ENCODE measurements at places on chromosomes 12 and 14.

DNA sequence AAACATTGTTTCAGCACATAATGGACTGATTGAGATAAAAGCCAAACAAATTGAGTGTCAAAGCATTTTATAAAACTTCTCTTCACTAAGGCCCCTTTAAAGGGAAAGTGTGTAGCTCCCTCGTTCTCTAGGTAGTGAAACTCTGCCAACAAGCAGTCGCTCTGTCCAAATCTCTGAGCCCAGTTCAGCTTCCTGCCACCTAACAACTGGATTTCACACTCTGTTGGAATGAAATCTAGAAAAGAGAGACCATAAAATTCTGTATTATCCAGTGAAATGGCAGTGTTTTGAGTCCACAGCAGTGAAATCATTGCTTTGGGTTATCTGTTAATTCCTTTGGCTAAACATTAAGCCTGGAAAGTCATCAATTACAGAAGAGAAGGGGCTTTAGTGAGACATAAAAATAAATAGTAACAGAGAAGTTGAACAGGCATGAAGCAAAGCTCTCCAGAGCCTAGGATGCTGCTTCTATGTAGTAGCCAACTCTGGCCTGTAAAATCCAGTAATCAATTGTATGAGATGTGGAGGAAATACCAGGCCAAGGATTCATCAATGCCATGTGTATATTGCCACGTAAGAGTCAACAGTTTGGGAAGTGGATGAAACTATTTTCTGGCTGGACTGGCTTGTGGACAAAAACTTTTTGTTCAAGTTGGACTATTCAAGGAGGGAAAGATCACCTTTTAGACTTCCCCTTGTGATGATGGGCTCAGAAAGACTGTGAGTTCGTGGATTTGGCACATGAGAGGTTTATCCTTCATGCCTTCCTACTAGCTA, 122.5 kb downstream of the WIF1 start:
- DNase-seq = no peak

GRCh38 chr12:6307529-6307928, 3.0 kb upstream of the PLEKHG6 start:
- no peak for DNase-seq

GRCh38 chr12:132314516-132315233, 14.7 kb downstream of the GALNT9 start:
- DNase-seq = no peak

GRCh38 chr12:44296624-44297197, 460.8 kb downstream of the TMEM117 start:
- no peak for DNase-seq

GRCh38 chr14:50106178-50106577, 10.2 kb downstream of the VCPKMT start:
- no peak for DNase-seq

DNA sequence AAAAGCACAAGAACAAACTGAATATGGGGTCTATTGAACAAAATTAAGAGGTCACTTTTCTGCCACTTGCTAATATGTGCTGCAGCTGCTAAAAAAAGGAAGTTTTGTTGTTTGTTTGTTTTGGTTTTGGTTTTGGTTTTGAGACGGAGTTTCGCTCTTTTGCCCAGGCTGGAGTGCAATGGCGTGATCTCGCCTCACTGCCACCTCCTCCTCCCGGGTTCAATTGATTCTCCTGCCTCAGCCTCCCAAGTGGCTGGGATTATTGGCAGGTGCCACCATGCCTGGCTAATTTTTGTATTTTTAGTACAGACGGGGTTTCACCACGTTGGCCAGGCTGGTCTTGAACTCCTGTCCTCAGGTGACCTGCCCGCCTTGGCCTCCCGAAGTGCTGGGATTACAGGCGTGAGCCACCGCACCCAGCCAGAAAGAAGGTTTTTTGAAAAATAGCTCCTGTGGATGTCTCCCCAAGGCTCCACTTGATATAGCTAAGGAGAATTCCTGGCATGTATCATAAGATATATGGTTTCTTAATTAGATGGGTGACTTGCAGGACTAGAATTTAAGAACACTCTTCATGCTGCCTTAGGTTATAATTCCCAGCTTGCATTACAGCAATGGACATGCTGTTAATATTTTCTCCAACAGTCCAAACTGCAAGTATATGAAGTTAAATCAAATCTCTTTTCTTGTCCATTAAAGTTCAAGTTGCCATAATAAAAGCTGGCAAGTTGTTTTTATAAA, 237.6 kb upstream of the AMIGO2 start:
- DNase-seq = no peak

DNA sequence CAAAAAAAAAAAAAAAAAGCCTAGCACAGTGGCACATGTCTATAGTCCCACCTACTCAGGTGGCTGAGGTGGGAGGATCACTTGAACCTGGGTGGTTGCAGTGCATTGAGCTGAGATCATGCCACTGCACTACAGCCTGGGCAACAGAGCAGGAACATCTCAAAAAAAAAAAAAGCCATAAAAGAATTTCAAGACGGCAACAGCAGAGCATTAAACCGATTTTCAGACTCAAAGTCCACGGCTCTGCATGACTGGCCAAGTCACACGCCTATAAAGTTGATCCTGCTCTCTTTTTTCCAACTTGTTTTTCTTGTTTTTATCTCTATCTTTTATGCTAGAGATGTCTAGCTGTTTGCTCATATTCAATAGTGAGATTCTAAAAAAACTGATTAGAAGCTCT, 45.3 kb downstream of the FBXO34 start:
- no peak for DNase-seq

- no peak for DNase-seq
These were observed 10.3 kb downstream of the TNS2 start for GRCh38 chr12:53060064-53060720.

GRCh38 chr12:26841085-26841484, 8.1 kb upstream of the ITPR2 start:
- DNase-seq = no peak
